Activated T-helper 1 cell treated with Interleukin-2 at 50 U/mL for 16 hours (primary cell): ENCODE measurements at places on chromosomes 2 and 18.

DNA sequence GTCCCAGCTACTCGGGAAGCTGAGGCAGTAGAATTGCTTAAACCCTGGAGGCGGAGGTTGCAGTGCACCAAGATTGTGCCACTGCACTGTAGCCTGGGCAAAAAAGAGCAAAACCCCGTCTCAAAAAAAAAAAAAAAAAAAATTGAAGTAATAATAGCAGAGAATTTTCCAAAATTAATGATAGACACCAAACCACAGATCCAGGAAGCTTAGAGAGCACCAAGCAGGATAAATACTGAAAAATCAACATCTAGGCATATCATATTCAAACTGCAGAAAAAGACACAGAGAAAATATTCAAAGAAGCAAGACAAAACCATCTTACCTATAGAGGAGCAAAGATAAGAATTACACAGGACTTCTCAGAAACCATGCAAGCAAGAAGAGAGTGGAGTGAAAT lies 33.5 kb downstream of the BUB1 start:
- no peak for DNase-seq

DNA sequence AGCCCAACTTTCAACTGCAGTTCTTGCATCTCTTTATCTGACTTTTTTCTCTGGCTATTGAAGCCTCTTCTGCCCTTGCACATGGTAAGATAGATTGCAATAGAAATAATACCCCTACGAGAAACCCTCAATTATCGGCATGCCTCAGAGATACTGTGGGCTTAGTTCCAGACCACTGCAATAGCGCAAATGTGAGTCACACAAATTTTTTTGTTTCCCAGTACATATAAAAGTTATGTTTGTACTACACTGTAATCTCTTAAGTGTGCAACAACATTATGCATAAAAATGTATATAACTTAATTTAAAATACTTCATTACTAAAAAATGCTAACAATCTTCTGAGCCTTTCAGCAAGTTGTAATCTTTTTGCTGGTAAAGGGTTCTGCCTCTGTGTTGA lies 124.7 kb downstream of the PDE1A start:
- no peak for DNase-seq

DNA sequence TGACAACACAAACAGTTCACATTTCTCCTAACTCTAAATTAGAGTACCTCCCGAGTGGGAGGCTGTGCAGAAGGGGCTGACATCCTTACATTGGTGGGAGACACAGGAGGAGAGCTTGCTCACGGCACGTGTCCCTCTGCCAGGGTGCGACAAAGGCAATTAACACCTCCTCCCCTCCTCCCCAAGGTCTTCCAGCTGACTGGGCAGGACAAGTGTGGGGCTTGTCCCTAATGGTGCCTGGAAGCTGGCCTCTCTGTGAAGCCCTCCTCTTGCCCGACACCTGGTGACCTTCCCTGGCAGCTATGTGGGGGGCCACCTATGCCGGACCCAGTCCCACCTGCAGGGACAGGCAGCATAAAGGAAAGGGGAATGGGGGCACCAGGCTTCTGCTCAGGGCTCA lies 57.0 kb downstream of the FAM168B start:
- DNase-seq = no peak

DNA sequence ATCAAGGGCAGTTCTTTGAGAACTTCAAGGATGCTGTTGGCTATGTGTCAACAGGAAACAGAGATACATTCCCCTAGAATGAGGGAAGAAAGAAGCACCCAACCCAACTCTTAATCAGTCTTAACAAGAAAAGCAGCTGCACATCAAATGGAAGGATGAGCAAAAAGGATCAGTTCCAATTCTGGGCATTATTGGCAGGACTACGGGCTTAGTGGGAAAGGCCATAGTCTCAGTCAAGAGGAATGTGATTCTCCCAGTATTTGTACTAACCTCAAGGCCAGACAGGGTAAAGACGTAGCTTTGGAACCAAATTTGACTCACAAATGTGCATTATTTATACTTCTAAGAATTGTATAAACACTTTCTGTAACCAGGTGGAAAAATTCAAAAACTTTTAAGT lies 18.2 kb downstream of the BMP10 start:
- no peak for DNase-seq

DNA sequence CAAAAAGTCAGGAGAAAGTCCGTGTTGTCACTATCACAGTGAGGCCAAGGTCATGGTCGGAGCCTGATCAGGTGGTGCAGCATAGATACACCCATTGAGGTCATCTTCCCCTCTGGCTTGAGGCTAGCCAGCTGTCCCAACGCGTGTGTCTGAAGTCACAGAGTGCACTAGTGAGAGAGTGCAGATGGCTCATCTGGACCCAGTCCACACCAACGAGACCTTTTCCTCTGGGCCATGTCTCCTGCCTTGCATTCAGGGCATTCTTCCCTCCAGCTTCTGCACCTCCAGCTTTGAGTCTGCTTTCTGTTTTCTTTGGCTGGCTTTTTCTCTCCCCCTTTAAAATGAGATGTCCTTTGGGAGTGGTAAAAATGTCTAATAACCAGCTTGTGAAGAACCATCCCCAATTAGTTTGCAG lies 146.9 kb downstream of the TDRD15 start:
- no peak for DNase-seq

GRCh38 chr2:187002242-187002641 lies 153.3 kb upstream of the ZSWIM2 start:
- DNase-seq = no peak

DNA sequence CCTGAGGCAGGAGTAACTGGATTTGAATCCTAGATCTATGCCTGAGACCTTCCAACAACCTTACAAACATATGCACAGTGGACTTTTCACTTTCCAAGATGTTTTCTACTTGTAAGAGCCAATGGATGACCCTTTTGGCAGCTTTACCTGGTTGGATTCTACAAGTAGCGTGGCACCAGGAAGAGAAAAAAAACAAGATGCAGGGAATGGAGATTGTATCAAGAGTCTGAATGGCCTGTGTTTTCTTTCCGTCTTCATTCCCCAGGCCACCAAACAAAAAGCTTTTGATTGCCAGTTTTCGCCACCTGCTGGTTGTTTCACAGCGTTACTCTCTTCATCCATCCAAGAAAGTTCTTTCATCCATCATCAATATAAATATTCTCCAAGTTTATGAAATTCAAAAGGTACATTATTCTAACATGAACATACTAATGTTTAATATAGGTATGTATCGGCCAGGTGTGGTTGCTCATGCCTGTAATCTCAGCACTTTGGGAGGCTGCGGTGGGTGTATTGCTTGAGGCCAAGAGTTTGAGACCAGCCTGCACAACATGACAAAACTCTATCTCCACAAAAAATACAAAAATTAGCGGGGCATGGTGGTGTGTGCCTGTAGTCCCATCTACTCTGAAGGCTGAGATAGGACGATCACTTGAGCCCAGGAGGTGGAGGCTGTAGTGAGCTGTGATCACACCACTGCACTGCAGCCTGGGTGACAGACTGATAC lies 3.5 kb upstream of the BCL2 start:
- peak; percentile 22 for DNase-seq

DNA sequence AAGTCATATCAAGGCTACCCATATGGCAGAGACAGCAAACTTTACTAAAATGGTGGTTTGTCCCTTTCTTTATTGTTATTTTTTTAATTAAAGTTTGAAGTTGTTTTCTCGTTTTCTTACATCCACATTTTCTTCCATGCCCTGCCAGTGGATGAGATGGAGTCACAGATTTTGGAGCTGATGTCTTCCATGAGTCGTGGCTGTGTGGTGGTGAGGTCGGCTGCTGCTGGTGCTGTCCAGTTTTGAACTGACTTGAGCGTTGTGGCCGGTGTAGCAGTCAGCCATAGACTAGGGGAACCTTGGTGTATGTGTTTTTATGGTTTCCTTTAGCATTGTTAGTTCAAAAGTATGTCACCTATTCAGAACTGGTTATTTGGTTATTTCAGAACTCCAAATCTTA lies 182.8 kb downstream of the SH3RF3 start:
- DNase-seq = no peak

- no peak for DNase-seq
Observed at GRCh38 chr2:96320728-96321622, 4.1 kb upstream of the ITPRIPL1 start.

DNA sequence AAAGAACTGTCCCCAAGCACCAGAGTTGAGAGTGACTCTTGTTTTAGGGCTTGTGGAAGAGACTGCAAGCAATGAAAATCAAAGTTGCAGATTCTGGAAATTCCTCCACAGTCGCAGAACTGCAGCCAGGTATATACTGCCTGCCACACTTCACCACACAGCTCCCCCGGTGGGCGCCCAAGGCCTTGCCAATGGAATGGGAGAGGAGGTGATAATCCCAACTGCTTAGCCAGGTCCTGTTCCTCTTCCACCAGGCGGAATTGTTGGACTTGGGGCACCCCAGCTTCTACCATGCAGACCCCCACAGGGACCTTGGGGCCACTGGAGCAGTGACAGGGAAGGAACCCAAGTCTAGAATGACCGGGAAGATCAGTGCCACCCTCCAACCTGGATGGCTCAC lies 4.8 kb upstream of the PDIA6 start:
- no peak for DNase-seq

DNA sequence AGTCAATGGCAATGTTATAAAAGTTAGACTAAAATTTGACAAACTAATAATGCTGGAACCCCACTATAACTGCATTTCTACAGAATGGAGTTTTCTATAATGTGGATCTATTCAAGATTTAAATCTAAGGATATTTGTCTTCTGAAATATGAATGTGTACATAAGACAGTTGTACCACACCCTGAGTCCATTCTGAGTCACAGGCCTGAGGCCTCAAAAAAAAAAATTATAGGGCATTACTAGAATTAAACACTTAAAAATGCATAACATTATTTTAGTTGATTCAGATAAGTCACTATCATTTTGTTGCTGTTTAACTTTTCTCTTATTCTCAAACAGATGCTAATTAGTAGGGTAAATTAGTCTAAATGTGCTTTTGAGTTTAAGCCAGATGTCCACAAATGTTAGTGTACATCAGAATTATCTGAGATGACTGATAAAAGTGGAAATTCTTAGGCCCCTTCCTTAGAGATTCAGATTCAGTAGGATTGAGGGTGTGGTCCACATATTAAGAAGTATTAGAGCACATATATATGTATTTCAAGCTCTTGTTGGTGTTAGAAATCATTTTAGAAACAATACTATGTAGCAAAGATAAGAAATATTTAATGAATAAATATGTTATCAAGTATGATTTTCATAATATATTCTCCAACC lies 42.4 kb upstream of the COL5A2 start:
- no peak for DNase-seq

DNA sequence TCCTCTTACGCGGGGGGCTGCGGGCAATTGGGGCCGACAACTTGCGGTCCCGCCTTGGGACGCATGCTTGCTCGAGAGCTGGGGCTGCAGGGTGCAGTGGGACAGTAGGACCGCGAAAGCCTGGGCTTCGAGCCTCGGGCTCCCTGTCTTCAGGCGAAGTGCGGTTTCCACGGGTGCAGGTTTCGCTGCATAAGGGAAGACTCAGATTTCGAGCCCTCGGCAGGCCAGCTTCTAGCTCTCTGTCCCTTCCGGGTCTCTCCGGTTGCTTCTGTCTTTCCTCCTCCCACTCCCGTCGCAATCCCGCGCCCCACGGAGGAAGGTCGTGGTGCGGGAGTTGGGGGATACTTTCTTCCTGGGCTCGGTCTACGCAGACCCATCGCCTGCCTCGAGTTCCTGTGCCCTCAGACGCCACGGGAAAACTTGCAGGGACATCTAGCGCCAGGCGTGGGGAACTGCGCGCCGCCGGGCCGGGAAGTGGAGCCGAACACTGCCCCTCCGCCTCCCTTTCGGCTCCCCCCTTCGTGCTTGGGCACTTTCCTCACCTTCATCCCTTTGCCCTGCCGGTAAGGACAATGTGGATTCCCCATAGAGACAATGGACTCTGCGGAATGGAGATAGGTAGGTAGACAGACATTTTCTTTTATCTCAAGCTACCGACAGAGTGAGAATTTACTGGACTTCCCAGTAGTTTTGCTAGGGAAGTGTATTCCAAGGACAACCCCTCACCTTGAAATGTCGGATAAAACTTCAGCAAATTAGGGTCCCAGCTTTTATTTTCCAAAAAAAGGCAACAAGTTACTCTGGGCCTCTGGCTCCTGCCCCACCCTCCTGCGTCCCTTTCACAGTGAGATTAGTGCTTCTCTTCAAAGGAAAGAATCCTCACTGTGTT lies 4.2 kb upstream of the HOXD13 start:
- no peak for DNase-seq

DNA sequence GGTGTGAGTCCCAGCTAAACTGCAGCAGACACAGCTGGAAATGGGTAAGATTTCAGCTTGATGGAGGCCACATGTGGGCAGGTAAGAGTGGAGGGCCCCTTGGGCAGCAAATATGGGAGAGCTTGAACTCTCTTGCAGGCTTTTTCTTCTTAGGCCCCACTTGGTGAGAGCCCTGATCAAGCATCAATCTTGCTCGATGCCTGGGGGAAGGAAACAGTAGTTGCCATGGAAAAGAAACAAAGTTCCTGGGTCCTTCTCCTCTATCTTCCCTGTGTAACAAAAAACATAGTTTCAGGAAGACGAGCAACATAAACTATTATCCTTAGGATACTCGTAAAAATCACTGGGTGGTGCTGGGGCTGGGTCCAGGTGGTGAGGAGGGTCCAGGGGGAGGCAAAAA lies 42.9 kb downstream of the KIAA1328 start:
- no peak for DNase-seq
